Urothelium cell line (cell line): ENCODE measurements at places on chromosomes 7 and 10.

DNA sequence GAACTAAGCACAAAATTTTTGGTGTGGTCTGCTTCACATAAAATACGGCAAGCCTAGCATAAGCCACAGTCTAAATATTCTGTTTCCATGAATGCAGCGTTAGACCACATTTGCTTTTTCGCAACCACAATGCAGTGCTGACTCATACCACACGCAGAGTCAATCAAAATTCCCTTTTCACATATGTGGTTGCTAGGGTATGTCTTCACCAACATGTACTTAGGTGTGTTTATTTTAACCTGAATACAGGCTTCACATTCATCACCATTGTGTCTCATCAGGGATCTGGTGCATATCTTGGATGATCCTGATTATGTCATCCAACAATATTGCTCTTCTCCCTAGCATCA lies 90.8 kb downstream of the CHN2 start:
- peak; percentile 83 for DNase-seq

DNA sequence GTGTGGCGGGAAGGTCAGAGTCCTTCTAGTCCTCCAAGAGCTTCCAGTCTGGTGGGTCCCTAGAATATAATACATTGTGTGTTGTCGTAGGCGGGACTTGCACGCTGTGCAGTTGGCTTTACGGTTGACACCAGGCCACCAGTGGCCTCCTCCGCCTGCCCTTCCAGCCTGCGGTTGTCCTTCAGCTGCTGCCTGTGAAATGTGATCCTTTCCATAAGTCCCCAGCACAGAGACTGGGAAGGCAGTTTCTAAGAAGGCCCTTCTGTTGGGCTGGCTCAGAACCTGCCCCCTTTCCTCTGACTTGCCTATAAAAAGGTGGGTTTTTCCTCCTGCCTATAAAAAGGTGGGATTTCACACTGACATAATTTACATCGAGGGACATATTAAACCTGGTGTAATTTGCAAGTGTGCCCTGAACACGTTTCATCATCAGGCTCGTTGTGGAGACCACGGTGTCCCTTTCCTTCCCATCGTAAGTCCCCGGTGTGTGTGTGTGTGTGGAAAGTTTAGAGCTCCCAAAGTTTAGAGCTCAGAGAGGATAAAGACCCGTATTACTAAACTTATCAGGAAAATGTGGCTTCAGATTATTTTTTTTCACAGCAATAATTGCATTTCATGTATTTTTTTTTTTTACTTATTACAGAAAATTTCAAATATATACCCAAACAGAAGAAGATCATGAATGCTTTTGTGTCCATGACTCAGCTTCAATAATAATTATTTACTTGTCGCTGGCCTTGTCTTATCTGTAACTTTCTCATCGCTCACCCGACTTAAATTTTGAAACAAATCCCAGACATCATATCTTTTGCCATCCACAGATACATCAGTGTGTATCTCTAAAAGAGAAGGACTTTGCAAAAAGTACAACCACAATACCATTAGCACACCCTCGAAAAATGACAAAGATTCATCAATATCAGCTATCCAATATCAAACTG lies 45.1 kb downstream of the CUX1 start:
- DNase-seq: no peak

- no peak for DNase-seq
Measured at GRCh38 chr7:159136013-159136412, 8.7 kb downstream of the VIPR2 start.

GRCh38 chr7:55147101-55147500 lies 128.3 kb downstream of the EGFR start:
- DNase-seq: no peak

DNA sequence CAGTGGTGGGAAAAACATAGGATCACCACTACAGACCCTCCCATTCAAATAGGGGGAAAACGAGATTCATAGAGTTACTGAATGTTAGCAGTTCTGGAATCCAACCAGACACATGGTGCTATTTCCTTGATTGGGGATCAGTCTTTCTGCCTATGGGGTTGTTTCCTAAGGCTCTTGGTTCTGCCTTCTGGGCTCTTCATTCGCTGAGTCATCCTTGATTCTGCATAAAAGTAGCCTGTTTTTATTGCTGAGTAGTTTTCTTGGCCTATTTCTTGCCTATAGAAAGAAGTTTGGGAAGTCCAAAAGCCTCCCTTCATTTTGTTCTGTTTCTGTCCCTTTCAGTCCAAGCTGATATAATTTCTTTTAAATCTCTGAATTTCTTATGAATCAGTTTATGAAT lies 99.3 kb upstream of the OIT3 start:
- no peak for DNase-seq

- DNase-seq: no peak
Measured at GRCh38 chr7:106346167-106346677, 61.4 kb upstream of the NAMPT start.

DNA sequence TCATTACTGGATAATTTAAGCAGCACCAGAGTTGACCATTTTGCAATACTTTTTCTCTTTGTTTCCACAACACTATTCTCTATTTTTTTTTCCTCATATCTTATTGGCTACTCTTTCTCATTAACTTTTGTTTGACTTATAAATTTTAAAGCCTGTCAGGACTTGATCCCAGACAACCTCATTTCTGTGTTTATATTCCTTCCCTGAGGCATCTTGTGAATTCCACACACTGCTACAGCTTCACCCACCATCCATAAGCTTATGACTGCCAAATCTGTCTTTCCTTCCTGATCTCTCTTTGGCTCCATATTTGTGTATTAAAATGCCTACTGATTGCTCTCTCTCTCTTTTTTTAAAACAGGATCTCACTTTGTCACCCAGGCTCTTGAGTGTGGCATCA lies 124.6 kb upstream of the MBL2 start:
- DNase-seq: no peak

DNA sequence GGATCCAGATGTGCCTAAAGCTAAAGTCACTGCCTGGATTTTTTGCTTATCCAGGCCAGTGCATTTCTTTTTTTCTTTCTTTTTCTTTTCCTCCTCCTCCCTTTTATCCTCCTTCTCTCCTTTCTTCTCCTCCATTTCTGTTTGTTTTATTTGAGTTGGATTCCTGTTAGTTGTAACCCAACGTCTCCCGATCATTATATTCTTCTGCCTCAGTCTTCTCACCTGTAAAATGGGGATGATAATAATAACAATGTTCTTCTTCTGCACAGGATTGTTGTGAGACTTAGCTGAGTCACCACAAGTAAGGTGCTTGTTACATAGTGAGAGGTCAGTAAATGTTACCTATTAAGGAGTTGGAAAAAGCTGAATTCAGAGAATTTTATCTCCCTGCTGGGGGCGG lies 13.7 kb upstream of the FFAR4 start:
- no peak for DNase-seq

GRCh38 chr7:107387128-107387527 lies 82.7 kb upstream of the GPR22 start:
- DNase-seq: no peak

DNA sequence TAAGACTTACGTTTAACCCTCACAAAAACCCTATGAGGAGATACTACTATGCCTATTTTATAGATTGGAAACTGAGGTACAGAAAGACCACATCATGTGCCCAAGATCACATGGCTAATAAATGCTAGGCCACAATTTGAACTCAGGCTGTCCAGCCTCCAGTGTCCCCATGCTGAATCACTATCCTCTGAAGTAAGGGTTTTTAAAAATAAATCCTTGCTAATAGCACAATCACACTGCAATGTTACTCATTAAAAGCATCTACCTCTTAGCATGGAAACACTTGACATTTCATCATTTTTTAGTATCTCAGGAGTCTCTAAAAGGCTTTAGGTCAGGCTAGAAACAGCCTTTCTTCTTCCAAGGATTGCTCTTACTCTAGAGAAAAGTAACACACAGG lies 50.0 kb upstream of the PPP1R3C start:
- DNase-seq: no peak

DNA sequence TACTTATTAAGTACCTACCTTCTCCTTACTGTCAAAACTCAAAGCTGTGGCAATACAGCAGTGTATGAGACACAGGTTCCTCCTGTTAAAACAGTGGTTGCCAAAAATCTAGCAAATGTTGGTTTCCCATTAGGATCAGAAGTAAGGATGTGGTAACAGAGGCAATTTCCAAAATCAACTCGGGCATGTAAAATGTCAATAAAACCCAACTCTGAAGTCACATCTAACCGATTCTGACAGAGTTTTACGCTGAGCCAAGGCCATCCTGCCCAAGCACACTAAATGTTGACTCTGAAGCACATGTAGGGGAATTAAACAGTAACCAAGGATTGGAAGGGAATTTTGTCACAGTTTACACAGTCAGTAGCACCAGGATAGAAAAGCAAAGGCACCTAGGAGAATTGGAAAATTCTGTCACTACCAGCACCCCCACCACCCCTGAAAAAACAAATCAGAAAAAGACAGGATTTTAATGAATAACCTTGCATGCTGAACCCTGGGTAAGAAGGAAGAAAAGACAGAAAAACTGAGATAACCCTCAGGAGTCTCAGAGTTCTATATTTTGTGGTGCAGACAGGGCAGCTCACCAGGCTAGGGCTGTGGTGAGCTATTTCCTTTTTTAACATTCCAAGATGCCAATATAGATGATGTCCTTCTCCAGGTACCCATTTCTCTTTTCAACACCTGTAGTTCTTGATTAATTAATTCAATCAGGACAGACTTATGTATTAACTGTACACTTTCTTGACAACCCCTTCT lies 119.5 kb downstream of the DOCK4 start:
- no peak for DNase-seq

DNA sequence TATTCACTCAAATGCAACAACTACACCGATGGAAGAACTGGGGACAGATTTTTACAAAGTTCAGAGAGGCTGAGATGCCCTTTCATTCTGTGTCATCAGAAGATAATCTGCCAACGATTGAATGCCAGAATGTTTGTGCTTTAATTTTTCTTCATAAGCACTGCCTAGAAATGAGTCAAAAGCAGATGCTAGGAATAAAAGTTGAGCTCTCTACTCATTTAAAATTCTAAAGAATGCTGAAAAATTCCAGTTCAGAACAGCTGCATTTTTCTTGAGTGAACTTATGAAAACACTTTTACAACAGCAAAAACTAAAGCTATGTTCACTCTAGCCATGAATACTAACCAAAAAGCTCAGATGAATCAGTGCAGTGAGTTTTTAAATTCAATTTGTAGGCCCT lies 22.3 kb upstream of the FAM133B start:
- no peak for DNase-seq

DNA sequence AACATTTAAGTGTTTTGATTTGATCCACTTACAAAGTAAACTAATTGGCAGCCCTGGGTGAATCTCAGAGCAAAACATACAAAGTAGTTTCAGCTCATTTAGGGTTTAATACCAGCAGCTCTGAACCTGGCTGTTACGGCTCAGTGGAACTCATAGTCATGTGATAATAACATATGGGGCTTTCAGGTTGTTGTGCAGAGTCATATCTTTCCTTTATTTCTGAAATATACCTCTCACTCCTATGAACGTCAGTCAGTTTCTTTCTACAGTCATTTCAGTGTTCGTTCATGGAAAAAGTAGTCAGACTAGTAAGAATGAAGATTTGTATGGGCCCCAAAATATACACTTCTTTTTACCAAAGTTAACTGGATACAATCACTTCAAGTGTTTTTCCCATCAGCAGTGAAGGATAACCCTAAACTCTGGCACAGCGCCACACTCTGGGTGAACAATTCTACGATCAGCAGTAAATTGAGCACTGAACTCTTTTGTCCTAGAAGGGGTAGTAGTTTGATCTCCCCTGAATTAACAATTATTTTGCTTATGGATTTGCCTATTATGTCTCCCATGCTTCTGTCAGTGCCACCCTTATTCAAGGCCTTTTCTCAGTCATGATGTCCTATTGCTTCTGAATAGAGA lies 218.6 kb downstream of the THSD7A start:
- no peak for DNase-seq

- no peak for DNase-seq
Measured at GRCh38 chr10:70379581-70380176, 2.7 kb downstream of the LRRC20 start.

GRCh38 chr10:44939691-44940401 lies 19.8 kb upstream of the RASSF4 start:
- DNase-seq: no peak

- no peak for DNase-seq
Measured at GRCh38 chr7:37251222-37251621, 197.4 kb downstream of the ELMO1 start.

DNA sequence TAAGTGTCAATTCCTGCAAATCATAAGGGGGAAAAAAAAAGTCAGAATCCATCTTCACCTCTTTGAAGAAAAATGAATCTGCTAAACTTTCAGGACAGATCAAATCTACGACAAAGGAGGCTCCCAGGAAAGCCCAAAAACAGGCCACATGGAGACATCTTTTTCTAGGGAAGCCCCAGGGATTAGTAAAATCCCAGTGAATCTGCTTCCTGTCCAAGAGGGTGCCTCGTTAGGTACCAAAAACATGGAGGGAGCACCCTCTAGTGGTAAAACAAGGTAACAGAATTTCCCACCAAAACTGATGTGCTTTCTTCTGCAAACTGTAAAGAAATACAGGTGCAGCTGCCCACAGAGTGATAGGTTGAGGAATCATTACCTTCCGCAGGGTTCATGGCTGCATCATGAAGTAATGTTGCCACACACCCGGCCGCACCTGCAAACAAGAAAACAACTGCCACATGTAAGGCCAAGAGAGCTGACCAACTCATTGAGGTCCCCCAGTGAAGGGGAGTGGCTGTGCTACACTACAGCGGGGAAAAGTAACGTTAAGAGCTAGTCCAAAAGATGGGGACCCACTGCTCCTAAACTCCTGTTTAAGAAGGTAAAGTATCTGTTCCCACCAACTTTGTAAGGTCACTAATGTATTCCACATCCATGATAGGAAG lies 7.9 kb downstream of the SLC25A28 start:
- DNase-seq: peak; percentile 69

- DNase-seq: no peak
Measured at GRCh38 chr7:102080434-102081243, 206.0 kb upstream of the SH2B2 start.

- no peak for DNase-seq
Measured at GRCh38 chr10:52442576-52442975, 128.5 kb downstream of the DKK1 start.

DNA sequence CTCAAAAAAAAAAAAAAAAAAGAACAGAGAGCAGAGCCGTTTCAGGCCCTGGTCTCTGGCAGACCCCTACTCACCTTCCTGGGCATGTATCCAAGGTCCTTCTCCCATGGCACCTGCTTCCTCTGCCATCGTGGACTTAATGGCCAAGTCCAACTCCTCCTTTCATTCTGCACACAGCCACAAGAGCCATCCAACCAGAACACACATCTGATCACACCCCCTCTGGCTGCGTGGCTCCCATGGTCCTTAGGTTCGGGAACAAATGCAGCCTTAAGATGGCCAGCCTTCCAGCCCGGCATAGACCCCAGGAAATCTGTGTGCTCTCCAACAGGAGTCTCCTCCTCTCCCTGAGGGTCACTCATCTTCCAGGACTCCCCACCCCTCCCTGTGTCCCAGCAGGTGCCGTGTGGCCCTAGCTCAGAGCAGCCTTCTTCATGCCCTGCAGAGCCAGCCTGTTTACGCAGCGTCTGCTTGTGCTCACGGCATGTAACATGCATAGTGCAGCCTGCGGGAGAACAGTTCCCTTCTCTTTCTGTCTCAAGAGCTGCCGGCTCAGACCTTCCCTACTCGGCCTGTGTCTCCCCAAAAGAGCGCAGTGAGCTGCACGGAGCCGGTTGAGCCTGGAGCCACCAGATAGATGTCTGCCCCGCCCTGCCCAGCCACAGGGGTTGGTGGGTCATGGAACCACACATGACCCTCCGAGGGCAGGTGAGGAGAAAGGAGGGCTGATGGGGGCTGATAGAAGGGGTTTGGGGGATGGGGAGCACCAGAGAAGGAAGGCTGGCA lies 157.3 kb downstream of the NRF1 start:
- DNase-seq: no peak
